AG09309 (cell line): ENCODE measurements at places on chromosomes 5 and 9.
A peak's percentile ranks its signal among the peaks of the same experiment; 100 is the strongest.

DNA sequence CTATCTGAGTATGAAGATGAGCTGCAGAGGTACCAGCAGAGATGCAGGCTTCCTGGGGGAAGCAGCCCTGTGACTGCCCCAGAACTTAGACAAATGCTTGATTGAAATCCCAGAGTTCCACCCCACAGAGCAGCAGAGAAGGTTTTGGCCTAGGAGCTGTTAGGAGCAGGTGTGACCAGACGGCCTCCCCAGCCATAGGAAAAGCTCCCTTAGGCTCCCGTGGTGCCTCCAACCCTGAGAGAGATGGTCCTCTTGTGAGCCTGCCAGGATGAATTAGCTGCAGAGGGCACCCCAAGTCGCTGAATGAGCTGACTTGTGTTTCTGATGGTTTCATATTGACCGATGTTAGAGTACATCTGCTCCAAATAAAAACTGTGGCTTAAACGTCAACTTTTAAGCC, 22.1 kb downstream of the NTRK2 start:
- no peak for DNase-seq

DNA sequence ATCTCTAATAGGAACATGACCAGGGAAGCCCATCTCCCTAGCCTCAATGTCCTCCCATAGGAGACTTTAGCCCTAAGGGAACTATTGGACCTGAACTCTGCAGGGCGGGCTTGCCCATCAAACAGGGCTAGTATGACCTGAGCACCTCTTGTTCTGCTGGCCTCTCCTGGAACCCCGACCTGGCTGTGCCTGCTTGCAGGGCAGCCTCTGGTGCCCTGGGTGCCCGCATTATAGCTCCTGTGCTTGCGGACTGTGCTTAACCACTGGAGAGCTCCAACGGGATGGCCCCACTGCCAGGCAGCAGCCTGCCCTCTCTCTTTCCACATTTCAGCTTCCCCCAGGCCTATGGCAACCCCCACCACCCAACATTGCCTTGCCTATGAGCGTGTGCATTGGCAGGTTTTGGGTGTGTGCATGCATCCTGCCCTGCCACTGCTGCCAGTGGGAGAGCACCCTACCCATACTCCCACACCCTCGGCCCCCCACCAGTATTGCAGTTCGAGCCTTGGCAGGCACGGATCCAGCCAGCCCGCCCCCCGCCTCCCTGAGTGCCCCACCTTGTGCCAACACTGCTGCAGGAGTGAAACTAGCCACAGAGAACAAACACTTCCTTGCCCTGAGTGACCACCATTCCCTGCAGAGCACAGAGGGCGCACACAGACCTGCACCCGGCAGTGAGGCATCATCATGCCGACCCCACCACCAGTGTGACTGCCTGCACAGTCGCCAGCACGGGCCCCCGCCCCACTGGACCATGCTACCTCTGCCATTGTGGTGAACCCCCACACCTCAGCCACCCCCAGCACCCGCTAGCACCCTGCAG, 1123.8 kb upstream of the CDH6 start:
- no peak for DNase-seq

DNA sequence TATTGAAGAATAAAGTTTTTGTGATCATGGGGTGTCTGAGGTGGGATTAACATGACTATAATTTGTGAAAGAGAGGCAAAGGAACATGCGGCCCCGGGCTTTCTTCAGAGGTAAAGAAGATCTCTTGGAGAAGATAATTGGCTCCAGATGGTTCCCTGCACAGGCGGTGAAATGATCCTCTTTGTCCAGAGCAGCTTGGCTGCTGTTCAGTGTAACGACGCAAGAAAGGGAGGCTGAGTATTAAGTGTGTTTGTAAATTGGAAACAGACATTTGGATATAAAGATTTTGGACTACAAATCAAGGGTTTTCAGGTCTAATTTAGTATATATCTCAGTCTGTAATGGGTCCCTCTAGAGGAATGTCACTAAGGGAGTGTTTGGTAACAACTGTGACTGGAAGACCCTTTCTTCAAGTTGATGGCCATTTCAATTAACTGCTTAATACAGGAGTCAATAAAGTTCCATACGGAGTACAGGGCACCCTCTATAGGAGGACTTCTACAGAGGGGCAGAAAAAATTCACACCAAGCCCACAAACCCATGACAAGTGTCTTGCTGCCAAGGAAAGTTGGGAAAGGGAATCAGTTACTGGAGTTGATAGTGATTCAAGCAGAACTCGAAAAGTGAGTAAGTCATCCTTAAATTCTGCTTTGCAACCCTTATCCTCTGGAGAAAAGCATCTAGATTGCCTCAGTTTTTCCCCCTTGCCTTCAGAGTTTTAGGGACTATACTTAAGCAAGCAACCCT, 4.1 kb downstream of the EQTN start:
- DNase-seq, result peak; percentile 32

- peak; percentile 95 for DNase-seq
These were observed 657.0 kb upstream of the WWC1 start for GRCh38 chr5:167634432-167634831.

DNA sequence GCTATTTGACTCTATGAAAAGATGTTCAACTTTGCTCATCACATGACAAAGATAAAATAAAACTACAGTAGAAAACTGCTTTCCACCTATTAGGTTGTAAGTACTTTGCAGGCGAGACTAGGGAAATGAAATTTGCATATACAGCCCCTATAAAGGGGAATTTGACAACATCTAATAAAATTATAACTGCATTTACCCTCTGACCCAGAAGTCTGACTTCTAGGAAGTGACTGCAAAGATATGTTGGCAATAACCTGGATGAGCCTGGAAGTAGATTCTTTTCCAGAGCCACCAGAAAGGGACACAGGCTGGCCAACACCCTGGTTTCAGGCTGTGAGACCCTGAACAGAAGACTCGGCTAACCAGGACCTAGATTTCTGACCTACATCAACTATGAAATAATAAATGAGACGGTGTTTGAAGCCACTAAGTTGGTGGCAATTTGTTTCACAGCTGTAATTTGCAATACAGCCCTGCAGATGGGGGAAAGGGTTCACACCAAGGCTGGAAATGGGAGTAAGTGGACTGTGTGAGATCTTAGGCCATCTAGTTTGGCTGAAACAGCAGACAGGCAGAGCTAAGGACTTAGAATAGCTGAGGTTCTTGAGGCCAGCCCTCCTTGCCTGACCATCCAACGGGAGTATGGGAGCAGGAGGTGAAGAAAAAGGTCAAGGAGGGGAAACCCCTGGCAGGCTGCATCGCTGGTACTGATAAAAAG, 106.6 kb downstream of the SIL1 start:
- DNase-seq, result no peak

DNA sequence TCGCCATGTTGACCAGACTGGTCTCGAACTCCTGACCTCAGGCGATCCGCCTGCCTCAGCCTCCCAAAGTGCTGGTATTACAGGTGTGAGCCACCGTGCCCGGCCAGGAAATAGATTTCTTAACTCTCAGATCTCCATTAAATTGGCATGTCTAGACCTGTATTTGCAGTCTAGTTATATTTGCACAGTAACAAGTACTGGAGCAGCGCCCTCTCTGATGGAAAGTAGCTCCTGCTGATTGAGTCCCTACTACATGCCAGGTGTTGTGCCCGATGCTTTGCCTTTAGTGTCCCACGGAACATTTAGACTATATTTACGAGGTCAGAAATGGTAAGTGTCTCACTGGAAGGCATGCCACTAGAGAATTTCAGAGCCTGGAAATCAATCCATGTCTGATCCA, 15.8 kb upstream of the TMED9 start:
- no peak for DNase-seq

DNA sequence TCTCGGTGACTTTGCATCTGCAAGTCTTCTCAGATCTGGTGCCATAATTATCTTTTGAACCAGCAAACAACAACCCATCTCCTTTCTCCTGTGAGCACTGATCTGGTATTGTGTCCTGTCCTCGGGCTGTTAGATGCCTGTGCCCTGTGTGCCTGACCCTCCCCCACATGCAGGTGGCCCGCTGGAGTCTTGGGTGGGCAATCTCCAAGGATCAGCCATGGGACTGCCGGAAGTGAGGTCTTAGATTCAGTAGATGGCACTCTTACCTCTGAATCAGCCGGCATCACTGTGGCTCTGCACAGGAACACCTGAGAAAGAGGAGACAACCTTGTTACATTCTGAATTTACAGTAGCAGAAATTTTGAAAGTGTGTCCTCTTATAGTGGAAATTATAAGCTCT, 172.4 kb downstream of the IRX2 start:
- no peak for DNase-seq

DNA sequence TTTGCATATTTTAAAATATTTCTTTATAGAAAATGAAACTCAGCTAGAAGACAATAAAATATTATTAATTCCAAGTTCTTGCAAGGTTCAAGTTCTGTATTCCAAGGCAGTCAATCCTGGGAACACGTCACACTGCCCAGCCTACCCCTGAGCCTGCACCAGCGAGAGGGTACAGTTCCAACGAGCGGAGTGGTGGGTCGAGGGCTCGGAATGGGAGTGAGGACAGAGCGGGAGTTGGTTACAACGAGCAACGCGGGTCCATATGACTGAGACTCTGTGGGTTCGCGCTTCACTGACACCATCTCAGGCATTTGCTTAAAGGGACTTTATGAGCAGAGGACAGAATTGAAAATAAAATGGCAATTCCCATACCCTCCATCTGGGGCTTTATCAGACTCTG, 40.0 kb upstream of the SPTLC1 start:
- no peak for DNase-seq

- peak; percentile 33 for DNase-seq
These were observed 315.0 kb downstream of the FER start for GRCh38 chr5:109062664-109063063.

DNA sequence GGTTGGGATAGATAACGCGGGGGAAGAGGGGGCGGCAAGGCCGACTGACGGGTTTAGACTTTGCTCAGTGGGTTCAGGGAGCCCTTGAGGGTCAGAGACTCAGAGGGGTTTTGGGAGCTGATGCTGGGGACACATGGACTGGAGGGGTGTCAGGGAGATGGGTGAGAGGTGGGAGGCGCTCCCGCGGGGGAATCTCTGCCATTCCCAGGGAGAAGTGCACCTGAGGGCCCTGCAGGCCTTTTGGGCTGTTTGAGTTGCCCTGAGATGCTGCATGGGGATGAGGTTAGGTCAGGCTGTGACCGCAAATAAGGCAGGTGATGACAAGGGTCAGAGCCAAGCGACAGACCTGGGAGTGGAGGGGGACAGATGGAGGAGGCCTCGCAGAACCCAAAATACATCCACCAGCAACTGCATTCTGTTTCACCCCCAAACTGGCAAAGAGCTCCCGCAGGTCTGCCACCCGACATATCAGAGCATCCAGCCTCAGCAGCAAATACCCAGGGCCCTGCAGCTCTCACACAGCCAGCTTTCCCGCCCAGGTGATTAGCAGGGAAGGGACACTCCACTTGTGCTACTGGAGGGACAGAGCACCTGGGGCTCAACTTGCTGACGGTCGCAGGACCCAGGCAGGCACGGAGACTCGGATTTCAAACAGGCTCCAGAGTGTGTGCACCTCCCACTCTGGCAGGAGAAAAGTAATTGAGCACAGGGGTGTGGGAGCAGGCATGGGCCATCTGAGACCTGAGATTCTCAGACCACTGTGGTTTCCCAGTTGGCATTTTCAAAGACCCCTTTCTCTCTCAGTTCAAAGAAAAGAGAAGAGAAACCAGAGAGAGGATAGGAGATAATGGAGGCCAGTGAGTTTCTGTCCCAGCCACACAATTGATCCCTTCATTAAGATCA, 26.4 kb downstream of the TMOD1 start:
- DNase-seq, result no peak

DNA sequence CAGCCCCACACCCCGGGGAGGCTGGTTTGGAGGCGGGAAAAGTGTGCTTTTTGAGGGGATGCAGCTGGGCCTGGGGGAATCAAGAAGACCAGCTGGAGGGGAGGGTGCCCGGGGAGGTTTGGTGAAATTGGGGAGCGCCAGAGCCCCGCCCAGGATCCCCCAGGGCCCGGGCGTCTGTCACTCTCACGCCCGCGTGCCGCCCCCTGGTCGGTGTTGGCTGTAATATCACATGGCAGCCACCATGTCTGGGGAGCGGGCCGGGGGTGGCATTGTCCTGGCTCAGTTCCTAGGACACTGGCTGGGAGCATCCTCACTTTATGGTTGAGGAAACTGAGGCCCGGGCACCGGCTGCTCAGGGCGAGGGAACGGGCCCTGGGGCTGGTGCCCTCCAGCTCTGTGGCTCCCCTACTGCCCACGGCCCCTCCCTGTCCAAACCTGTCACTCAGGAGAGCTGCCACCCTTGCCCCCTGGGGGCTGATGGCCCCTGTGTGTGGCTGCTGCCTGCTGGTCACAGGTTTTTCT, 27.5 kb downstream of the ASS1 start:
- DNase-seq, result no peak

- DNase-seq, result no peak
These were observed 410.6 kb upstream of the DAB2 start for GRCh38 chr5:39835371-39835770.

- no peak for DNase-seq
These were observed 395.6 kb upstream of the MPDZ start for GRCh38 chr9:13674926-13675637.

- no peak for DNase-seq
These were observed 261.8 kb downstream of the EBF1 start for GRCh38 chr5:158837908-158838307.

- no peak for DNase-seq
These were observed 40.8 kb upstream of the RNF130 start for GRCh38 chr5:180112181-180112861.

DNA sequence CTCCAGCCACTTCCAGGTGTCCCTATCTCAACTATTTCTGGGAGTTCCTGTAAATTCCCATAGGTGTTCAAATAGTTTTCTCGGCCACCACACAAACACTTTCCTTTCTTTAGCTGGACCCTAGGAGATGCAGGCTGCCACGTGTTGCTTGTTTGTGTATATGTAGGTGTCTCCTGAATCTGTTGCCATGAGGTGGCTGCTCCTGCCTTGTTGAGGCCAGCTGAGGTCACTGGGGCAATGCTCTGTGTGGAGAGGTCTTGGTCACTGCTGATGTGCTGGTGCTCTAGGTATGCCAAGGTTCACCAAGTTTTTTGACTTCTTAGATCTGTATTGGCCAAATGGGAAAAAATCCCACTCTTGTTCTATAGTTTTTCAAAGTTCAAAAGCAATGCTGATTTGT, 132.5 kb upstream of the CHD1 start:
- DNase-seq, result no peak

DNA sequence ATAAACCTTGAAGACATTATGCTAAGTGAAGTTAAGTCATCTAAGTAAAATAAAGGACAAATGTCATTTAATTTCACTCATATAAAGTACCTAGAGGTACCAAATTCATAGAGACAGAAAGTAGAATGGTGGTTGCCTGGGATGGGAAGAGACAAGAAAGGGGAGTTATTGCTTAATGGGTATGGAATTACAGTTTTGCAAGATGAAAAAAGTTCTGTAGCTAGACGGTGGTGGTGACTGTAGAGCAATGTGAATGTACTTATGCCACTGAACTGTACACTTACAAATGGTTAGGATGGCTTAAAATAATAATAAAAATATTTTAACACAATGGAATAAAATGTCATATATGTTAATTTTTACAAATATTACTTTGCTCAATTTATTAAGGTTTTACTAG, 128.0 kb downstream of the MPDZ start:
- DNase-seq, result no peak
